ACHN (cell line): ENCODE measurements at places on chromosomes 1 and 21.

GRCh38 chr1:18575620-18576019 is 55.0 kb upstream of the PAX7 start:
- peak; percentile 53 for DNase-seq

DNA sequence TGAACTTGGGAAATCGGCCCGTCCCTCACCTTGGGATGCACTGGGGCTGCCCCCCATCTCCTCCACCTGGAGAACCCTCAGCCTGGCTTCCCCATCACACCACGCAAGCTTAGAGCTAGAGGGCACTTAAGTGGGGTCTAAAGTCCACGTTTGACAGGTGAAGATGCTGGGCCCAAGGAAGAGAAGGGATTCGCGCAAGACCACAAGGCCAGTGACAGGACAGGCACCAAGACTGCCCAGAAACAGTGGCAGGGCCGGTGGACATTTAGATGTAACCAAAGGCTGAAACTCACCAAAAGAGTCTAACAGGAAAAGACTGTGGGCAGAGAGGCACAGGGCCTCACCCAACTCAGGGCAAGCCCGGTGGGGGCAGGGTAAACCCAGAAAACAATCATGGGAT is 130.8 kb upstream of the EDN2 start:
- no peak for DNase-seq

GRCh38 chr1:246875041-246876026 is 56.4 kb downstream of the AHCTF1 start:
- DNase-seq = peak; percentile 57

DNA sequence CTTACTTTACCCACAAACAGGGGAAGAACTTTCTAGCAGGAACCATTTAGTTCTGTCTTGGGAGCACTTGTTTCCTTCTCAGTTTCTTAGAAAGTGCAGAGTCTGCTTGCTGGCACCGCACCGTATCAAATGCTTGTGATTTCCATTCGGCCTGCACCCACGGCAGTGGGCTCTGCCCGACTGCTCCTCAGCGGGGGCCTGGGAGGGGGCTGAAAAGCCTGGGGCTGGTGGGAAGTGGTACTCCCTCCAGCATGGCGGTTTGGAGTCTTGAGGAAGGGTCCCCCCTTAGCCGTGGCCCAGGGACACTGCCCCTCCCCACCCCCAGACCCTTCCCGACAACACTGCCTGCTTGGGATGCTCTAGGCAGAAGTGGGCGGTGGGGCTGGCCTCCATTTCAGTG is 57.0 kb downstream of the KIF26B start:
- DNase-seq = no peak

- DNase-seq = no peak
These were observed 8.3 kb downstream of the ADCY10 start for GRCh38 chr1:167905671-167906070.

- DNase-seq = no peak
These were observed 23.2 kb upstream of the PTTG1IP start for GRCh38 chr21:44896561-44897286.

GRCh38 chr1:160731990-160732389 is 7.1 kb upstream of the SLAMF7 start:
- no peak for DNase-seq

DNA sequence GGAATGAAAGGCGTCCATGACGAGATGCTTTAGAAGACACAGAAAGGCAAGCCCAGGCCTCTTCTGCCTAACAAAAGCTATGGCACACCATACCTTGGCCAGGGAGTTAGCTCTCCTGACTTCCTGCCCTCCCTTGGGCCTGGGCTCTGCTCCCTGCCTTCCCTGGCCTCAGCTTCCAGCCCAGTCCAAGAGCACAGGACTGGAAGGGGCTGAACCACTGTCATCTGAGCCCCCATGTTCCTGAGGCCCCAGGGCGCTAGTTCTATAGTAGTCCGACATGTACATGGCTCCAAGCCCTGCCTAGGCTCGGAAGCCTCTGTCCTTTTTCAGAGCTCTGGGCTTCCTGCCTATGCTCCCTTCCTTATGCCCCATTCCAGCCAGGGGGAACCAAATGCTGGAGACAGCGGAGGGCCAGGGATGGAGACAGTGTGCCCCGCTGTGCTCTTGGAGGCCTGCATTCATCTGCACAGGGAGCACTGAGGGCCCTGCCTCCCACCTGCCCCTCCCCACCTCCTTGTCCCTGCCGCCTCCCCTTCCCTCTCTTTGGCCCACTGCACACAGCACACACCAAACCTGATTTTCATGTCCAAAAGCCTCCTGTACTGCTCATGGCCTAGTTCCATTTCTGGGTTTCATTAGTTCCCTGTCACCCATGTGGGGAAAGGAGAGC is 240.1 kb downstream of the RHOU start:
- DNase-seq = no peak

GRCh38 chr1:204513117-204513716 is 3.0 kb upstream of the MDM4 start:
- no peak for DNase-seq

GRCh38 chr1:155437405-155437804 is 116.7 kb downstream of the RUSC1 start:
- DNase-seq = no peak

DNA sequence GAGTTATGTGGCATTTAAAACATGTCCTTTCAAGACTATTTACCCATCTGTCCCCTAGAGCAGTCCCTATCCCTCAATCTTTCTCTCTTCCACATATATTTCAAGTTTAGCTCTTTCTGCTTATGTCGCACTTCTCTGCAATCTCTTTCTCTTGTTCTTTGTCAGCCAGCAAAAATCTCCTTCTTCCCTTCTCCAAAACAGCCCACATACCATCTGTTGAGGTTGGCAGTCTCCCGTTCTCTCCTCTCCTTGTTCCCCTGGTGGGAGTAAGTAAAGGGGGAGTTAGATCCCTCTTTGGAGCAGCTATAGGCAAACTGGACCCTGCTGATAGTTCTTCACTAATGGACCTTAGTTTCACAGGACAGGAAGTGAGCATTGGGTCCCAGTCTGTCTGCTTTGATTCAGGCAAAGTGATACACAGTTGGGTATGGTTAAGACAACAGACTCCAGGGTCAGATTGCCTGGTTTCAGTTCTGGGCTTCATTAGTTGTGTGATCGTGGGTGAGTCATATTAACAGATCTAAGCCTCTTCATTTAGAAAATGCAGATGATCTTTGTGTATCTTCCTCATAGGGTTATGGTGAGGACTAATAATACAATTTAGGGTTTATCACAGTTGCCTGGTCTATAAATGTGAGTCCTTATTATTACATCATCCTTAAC is 19.7 kb downstream of the BRINP2 start:
- DNase-seq = no peak

- no peak for DNase-seq
These were observed 816 bp downstream of the HYI start for GRCh38 chr1:43452789-43453441.

DNA sequence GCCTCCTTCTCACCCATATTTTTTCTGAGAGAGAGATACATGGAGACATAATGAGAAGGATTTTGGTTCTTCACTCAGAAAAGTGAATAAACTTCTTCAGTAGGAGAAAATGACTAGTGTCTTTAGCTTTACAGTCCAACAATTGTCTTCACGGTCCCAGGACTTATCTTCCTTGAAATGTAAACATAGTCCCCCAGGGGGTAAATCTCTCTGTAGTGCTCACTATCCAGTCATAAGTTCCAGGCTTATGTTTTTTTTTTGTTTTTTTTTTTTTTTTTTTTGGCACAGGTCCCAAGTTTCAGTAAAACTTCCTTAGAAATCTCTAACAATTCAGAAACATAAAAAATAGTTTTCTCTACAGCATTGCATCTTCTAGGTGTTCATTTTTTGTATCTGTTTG is 890.2 kb upstream of the B3GALT2 start:
- DNase-seq = no peak
